Activated T-helper 1 cell treated with anti-CD3 and anti-CD28 coated beads, Interleukin-2, amount 50 U/mL, for 16 hours (primary cell): ENCODE measurements at places on chromosomes 11 and 22.

GRCh38 chr22:31603574-31603973 lies 58.4 kb downstream of the PISD start:
- no peak for DNase-seq

- no peak for DNase-seq
These were observed 46.7 kb upstream of the PPARA start for GRCh38 chr22:46103664-46104063.

DNA sequence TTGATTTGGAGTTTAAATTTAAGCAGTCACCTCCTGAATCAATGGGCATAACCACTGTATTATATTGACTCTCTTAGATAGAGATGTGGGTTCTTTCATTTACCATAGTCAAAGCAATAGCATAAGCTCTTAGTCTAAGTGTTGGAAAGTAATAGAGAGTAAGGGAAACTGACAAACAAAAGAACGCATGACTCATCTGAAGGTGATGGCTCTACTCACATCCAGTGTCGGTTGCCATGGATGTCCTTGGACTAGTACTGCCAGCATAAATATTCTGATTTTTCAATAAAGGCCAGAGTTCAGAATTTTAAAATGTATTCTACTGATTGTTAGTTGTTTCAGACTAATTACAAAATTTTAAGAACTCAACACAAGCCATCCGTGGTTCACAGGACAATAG lies 444.9 kb upstream of the DDI1 start:
- DNase-seq = no peak

GRCh38 chr22:37176464-37177061 lies 11.5 kb downstream of the C1QTNF6 start:
- no peak for DNase-seq

DNA sequence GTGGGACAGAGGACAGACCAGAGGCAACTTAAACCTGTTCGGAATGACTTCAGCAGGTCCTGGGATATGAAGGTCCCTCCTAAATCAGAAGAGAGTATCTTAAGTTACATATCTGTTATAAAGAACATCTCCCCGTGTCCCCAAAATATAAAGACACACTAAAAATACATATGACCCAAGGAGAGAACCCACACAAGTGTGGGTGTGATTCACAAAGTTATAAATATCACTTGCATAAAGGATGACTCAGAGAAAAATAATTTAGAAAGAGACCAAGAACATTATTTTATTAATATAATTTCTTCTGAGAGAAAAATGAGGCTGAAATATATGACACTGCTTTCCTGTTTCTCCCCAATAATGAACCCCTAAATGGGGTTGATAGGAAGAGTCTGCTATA lies 14.2 kb downstream of the OR5B21 start:
- DNase-seq = no peak

DNA sequence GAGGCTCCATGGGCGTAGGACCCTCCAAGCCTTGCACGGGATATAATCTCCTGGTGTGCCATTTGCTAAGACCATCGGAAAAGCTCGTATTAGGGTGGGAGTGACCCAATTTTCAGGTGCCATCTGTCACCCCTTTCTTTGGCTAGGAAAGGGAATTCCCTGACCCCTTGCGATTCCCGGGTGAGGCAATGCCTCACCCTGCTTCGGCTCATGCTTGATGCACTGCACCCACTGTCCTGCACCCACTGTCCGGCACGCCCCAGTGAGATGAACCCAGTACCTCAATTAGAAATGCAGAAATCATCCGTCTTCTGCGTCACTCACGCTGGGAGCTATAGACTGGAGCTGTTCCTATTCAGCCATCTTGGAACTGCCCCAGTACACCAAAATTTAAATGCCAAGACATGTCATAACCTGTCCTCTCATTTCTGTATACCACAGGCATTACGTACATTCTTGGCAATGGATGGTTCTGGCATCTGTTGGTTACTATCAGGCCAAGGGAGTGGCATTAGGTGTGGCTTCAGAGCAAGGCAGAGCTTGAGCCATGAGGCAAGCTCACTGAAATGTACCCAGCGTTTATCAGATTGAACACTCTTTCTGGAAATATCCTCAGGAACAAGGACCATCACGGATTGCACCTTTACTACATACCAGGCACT lies 95.4 kb upstream of the GALNT18 start:
- no peak for DNase-seq

DNA sequence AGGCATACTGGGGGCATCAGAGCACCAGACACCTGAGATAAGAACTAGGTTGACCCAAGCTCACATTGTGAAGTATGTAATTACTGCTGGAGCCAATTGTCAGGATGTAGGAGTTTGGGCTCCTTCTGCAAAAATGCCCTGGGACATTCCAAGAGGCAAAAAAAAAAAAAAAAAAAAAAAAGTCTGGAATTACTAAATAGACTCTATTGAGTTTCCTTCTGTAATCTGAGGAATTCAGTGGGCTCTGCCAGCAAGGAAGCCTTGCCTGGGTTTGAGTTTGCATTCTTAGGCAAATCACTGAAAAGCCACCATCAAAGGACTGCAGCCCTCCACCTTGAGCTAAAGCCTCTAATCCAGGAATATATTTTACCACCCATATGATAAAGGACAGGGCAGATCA lies 8.0 kb upstream of the CAVIN3 start:
- DNase-seq = no peak

- no peak for DNase-seq
These were observed 21.2 kb downstream of the PACSIN2 start for GRCh38 chr22:42993651-42994275.

DNA sequence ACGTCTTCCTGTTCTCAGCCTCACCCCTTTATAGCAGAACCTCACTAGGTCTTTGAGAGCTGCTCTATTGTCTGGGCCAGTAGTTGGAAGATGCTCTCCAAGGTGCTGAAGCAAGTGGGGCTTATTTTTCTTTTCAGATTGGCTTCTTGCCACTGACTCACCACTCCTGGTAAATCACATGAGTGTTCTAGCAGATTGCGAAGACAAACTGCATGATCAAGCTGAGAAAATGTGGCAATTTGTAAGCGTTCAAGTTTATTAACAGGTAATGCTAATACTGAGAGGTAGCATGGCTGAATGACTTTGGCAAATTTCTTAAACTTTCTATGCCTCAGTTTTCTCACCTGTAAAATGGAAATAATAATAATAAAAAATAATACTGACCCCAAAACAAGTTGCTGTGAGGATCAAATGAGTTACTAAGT lies 59.2 kb downstream of the CACNG2 start:
- DNase-seq = no peak

GRCh38 chr11:39668640-39669039 lies 1790.8 kb downstream of the LRRC4C start:
- DNase-seq = no peak

DNA sequence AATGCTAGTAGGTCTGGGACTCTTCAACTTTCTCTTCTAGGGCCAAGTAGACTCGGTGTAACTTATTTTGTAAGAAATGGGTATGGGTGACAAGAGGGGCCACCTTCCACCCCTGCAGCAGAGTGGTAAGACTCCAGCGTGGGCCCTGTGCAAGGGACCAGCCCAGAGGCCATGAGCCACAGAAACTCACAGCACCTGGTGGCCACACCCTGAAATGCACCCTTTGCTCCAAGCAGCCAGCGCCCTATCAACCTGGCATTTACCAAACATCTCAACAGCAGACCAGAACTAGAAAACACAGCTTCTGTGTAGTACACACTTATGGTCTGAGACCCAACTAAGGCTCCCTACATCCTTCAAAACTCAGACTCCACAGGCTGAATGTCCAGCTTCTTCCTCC lies 5.7 kb downstream of the CDCA5 start:
- DNase-seq = peak; percentile 44

DNA sequence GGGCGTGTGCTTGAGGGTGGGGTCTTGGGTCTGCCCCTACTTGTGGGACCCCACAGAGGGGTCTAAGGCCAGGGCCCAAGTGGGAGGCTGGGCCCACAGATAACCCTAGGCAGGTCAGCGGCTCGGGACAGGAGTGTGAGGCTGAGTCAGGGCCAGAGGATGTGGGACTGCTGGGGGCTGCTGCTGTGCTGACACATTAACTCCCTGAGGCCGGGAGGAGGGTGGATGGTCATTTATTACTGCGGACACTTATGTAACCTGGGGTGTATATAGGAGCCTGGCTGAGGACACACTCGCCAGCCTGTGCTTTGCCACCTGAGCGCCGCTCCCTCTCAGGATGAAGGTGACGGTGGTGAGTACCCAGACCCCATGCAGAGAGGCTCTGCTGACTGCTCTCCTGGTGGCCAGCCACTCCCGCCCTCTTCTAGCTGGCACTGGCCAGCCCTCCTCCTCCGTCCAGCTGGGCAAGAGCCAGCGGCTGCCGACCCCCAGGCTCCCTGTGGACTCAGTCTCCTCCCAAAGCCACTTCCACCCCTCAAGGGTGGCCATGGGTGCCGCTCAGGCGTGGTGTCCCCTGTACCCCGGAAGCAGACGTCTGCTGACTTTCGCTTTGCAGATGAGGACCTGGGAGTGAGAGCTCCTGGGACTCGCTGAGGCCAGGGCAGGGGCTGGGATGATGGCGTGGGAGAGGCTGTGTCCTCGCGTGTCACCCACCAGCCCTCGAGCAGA lies at the start of gene MIOX:
TSS of gene MIOX (plus strand) at position 299 of the 729 bp plus-strand sequence. CDS start at position 338, 39 bp downstream.
- no peak for DNase-seq

GRCh38 chr11:2669634-2670469 lies 29.9 kb downstream of the KCNQ1OT1 start:
- no peak for DNase-seq

- DNase-seq = no peak
These were observed 530.6 kb downstream of the MN1 start for GRCh38 chr22:27270818-27271510.

DNA sequence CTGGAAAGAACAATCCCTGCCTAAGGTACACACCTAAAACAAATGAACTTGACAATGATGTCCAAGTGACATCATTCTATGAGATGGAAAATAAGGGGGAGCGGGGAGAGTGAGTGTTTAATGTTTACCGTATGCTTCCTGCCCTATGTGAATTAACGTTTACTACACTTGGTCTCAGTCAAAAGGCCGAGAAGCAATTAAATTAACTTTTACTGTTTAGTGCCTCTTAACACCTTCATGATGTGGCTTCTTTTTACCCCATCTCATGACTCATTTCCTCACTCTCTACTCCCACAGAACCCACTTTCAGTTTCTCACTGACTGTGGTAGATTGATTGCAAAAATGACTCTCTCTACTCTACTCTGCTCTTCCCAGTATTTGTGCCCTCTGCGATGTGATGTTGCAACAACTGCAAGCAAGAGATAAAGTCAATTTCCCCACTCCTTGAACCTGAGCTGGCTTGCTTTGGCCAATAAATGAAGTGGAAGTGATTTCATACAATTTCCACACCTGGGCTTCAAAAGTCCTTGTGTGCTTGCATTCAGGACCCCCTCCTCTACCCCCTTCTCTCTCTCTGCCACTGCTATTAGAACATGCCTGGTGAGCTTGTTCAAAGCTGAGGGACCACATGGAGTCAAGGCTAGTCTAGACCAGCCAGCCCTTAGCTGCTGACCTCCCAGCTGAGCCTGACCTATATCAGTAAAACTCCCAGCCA lies 11.6 kb upstream of the ALKBH3 start:
- DNase-seq = no peak

GRCh38 chr11:104049116-104049515 lies 12.7 kb downstream of the DDI1 start:
- no peak for DNase-seq

- no peak for DNase-seq
These were observed 303.0 kb downstream of the KCNA4 start for GRCh38 chr11:29713831-29714320.

- no peak for DNase-seq
These were observed 66.4 kb downstream of the GAB2 start for GRCh38 chr11:78351193-78351592.

DNA sequence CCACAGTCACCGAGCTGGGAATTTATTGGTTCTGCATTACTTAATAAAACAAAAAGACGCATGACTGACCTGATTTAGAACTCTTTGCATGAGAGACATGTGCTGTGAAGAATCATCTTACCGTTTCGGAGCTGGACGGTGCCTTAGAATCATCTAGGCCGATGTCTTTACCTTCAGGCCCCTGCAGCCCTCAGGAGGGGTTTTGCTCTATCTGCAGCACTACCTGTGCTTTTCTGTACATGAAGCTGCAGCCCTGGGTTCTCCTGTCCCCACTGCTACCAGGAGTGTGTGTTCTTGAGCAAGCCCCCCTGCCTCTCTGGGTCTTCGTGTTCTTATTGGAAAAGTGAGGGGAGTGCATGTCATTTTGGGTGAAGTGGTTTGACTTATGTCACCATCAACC lies 94.0 kb upstream of the OR4B1 start:
- no peak for DNase-seq

- no peak for DNase-seq
These were observed 69.9 kb downstream of the MPPED1 start for GRCh38 chr22:43481568-43482317.

GRCh38 chr11:124791626-124792341 lies 8.4 kb downstream of the MSANTD2 start:
- DNase-seq = no peak

DNA sequence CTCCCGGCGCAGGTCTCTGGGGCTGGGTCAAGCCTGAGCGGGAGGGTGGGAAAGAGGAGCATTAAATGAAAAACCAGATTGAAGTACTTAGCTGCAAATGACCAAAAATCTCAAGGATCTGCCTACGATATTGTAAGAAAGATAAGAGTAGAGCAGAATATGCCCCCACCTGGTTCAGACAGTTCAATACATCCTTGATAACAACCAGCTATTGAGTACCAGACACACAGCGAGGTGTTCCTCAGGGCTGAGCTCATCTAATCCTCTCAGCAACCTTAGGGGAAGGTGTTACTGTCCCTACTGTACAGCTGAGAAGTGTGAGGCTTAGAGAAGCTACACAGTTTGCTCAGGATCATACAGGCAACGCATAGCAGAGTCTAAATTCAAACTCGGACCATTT lies 27.4 kb upstream of the HMGXB4 start:
- DNase-seq = no peak

DNA sequence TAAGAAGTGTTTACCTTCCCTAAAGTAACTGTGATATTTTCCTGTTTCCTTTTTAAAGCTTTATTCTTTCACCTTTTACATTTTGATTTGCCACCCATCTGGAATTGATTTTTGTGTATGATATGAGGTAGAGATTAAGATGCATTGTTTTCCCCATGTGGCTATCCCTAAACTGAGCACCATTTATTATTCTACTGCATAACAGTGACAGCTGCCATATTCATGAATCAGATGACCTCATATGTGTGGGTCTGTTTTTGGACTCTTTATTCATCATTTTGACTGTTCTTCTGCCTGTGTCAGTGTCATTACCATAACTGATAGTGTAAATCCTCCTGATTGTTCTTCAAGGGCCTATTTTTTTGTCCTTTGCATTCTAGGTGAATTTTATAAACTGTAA lies 50.8 kb downstream of the HIPK3 start:
- DNase-seq = no peak

DNA sequence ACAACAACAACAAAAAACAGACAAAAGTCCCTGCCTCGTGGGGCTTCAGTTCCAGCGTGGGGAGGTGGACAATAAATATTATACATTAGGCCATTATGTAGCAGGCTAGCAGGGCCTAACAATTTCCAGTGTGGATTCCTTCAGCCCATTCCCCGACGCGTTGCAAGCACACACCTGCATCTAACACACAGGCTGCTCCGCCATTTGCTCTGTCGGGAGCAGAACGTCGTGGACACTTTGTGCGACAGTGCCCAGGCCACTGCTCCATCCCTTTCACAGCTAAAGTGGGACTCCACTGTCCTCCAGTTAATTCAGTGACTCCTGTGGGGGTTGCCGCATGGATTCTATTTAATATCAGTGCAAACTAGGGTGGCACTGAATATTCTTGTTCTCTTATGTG lies 10.9 kb upstream of the FGF3 start:
- no peak for DNase-seq

GRCh38 chr11:95337972-95338429 lies 107.0 kb upstream of the SESN3 start:
- DNase-seq = no peak
